ENCODE measurements at places on chromosomes 7 and 10. TPM values are rescaled to one million over a fixed set of nuclear protein-coding genes. Genes with fewer than 3 reads are reported as not detected.

Gene REEP3
- polyA plus RNA-seq = 18.4 TPM

- H3K4me1 ChIP-seq = no peaks in the 10 kb centered on the region
- DNase-seq = no peak
- H3K36me3 ChIP-seq = no peaks in the 10 kb centered on the region
- no peak overlapping the region for H3K4me3 ChIP-seq
- H3K27me3 ChIP-seq = no peaks in the 10 kb centered on the region
- no peak overlapping the region for H3K27ac ChIP-seq
Measured at GRCh38 chr10:64505501-64505900, 984.3 kb downstream of the REEP3 start.

Gene TMEM213
- polyA plus RNA-seq = not detected

Gene ZNF277
- polyA plus RNA-seq = 6.9 TPM

DNA sequence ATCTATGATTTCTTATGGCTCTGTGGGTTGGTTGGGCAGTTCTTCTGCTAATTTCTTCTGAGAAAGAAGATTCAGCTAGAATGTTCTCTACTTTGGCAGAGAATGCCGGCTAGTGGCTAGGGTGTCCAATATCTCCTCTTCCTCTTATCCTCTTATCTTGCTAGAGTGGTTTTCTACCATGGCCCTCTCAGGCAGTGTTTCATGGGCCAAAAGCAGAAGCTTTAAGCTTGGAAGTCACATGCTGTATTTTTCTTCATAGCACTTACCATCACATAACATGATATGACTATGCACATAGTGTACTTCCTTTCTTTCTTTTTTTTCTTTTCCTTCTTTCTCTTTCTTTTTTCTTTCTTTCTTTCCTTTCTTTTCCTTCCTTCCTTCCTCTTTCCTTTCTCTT lies 140.0 kb downstream of the ITGB8 start:
- no peaks in the 10 kb centered on the region for H3K36me3 ChIP-seq
- no peak for DNase-seq
- no peak overlapping the region for H3K27ac ChIP-seq
- no peaks in the 10 kb centered on the region for H3K4me1 ChIP-seq

DNA sequence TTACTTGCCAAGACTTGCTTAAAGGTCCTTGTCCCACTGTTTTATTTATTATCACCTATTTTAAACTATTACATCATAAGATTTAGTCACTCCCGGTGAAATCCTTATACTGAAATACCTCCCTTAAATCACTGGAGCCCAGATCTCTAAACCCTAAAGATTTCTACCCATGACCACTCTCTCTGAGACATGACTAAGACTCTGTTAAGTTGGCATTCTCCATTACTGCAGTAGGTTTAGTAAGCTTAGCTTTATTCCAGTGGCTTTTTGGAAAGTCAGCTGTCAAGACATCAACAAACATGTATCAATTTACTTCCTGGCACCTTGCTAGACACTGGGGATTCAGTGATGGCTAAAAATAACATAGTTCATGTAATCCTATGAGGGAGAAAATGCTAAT lies 874.2 kb downstream of the KCNMA1 start:
- H3K4me1 ChIP-seq = peaks cover 13% of the 10 kb centered on the region
- no peaks in the 10 kb centered on the region for H3K27me3 ChIP-seq
- peak overlapping the region; percentile 36 for H3K4me3 ChIP-seq
- no peaks in the 10 kb centered on the region for H3K36me3 ChIP-seq
- H3K27ac ChIP-seq = peak overlapping the region; percentile 5

Gene CALY
- not detected for polyA plus RNA-seq

Gene PRSS2
- 2.8 TPM for polyA plus RNA-seq
